Liver (tissue), 10 donors: ENCODE measurements at places on chromosomes 11 and 22.

DNA sequence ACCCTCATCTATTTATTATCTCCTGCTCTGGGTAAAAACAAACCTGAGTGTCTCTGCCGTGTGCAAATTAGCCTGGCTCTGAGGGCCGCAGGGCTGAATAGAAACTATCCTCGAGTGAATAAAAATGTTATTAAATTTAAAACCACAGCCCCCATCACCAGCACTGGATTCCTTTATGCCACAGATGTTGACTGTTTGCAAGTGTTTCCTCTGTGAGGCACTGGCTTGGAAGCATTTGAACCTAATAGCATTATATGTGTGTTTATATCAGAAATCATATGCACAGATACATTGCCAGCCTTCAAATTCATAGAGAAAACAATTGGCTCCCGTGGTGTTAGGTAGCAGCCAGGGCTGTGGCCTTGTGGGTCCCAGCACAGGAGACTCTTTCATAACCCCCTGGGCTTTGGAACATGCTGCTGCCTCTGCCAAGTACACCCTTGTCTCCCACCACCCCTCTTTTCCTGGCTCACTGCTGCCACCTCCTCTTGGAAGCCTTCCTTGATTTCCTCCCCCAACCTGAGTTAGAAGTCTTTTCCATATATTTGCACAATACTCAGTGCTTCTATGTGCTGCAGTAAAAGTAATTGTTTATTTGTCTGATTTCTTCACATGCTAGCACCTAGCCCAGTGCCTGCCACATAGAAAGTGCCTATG lies 294.4 kb downstream of the DDX10 start:
- no peak overlapping the region for H3K4me3 ChIP-seq
- no peaks in the 10 kb centered on the region for H3K36me3 ChIP-seq
- no peaks in the 10 kb centered on the region for H3K27me3 ChIP-seq
- no peaks in the 10 kb centered on the region for H3K4me1 ChIP-seq
- H3K27ac ChIP-seq = no peak overlapping the region

- no peak overlapping the region for H3K27ac ChIP-seq
- H3K4me3 ChIP-seq = no peak overlapping the region
- no peaks in the 10 kb centered on the region for H3K27me3 ChIP-seq
- no peaks in the 10 kb centered on the region for H3K4me1 ChIP-seq
- H3K36me3 ChIP-seq = no peaks in the 10 kb centered on the region
Observed at GRCh38 chr11:79409330-79409729, 31.5 kb downstream of the TENM4 start.

- no peaks in the 10 kb centered on the region for H3K27me3 ChIP-seq
- H3K4me1 ChIP-seq = peaks cover 10% of the 10 kb centered on the region
- peaks cover 3% of the 10 kb centered on the region for H3K36me3 ChIP-seq
- DNase-seq = no peak
Observed at GRCh38 chr11:19868871-19869270, 156.2 kb downstream of the NAV2 start.

GRCh38 chr11:114263513-114264170 lies 32.6 kb upstream of the NNMT start:
- DNase-seq = no peak
- H3K27me3 ChIP-seq = no peaks in the 10 kb centered on the region
- H3K27ac ChIP-seq = peak overlapping the region; percentile 13

DNA sequence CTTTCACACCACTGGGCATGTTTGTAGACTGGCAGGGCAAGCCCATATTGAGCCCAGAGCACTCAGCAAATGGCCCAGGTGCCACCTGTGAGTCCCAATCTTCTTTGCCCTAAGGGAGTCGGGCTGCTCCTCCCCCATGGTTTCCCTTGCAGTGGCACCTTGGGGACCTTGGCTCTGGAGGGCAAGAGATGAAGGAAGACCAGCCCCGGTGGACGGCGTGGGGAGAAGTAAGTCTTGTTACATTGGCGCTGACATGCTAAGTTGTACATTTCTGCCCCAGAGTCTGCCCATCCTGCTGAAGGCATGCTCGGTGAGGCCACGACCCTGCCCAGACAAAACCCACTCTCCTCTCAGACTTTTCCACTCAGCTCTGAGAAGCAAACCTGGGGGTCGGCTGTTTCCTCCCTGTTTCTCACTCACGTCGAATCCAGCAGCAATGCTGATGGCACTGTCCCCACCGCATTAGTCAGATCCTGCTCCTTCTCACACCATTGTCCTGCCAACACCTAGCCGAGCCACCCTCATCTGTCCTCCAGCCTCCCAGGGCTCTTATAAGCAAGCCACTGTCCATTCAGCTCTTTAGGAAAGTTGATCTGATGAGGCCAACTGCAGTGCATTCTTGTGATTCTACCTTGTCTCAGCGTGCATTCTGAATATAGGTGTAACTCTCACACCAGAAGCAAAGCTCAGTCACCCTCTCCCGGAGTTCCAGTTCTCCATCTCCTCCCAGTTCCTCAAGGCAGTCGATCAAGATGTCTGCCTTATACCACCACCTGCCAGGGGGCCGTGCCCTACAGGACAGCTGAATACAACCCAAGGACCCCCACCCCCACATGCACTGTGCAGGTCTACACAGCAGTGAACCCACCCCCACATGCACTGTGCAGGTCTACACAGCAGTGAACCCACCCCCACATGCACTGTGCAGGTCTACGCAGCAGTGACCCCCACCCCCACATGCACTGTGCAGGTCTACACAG lies 827.1 kb downstream of the TBC1D22A start:
- no peak for DNase-seq
- no peak overlapping the region for H3K27ac ChIP-seq
- no peaks in the 10 kb centered on the region for H3K36me3 ChIP-seq
- H3K4me3 ChIP-seq = no peak overlapping the region

DNA sequence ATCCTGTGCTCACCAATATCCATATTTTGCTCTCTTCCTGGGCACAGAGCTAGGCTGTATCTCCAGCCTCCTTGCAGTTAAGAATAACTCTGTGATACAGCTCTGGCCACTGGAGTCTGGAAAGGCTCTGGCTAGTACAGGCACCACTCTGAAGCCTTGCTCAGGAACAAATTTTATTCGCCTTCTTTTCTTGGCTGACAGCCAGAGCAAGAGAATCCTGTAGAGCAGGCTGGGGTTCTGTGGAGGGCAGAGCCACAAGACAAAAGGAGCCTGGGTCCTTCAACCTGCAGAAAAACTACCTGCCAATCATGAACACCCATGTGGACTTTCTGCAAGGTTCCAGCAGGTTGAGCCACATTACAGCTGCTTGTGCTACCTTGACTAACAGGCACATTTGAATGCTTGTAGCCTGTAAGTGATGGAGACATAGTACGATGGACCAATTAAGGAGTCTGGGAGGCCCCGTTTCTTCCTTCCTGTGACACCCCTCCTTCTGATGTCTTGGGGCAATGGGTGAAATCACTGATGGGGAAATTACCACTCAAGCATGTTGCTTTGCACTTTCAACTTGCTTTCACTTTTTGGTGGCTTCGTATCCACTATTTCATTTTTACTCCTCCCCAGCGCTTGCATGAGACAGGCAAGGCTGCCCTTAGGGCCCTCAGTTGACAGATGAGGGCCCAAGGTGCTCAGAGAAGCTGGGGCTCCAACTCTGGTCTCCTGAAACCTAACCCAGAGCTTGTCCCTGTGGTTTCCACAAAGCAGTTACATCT lies 267.2 kb upstream of the SYN3 start:
- no peak overlapping the region for H3K4me3 ChIP-seq
- H3K27ac ChIP-seq = no peak overlapping the region
- no peak for DNase-seq
- H3K36me3 ChIP-seq = peaks cover 2% of the 10 kb centered on the region

DNA sequence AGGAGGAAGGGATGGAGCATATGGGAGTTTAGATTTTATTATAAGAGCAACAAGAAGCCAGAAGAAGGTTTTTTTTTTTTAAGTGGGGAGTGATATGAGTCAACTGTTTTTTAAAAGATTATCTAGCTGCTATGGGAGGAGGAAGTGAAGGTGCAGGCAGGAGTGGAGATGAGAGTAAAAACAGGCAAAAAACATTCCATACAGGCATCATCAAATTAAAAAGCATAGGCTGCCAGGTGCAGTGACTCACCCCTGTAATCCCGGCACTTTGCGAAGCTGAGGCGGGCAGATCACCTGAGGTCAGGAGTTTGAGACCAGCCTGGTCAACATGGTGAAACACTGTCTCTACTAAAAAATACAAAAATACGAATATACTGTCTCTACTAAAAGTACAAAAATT lies 368.4 kb upstream of the MTNR1B start:
- no peak overlapping the region for H3K27ac ChIP-seq
- no peaks in the 10 kb centered on the region for H3K36me3 ChIP-seq
- DNase-seq = no peak
- H3K4me3 ChIP-seq = no peak overlapping the region

GRCh38 chr11:64291262-64291751 lies at the start of gene KCNK4:
Gene KCNK4, plus strand, starts transcription at chr11:64291302. Its CDS starts 1,717 bp downstream, at chr11:64293019.
- peaks cover 8% of the 10 kb centered on the region for H3K4me1 ChIP-seq
- H3K27ac ChIP-seq = no peak within 1 kb of the TSS
- H3K4me3 ChIP-seq = no peak within 1 kb of the TSS
- H3K27me3 ChIP-seq = no peaks in the 10 kb centered on the region
- H3K36me3 ChIP-seq = no peaks in the 10 kb centered on the region
- DNase-seq = no peak

- no peak for DNase-seq
- no peak overlapping the region for H3K27ac ChIP-seq
- no peaks in the 10 kb centered on the region for H3K27me3 ChIP-seq
- H3K36me3 ChIP-seq = peaks cover 22% of the 10 kb centered on the region
- peaks cover 2% of the 10 kb centered on the region for H3K4me1 ChIP-seq
Observed at GRCh38 chr11:72228844-72229231, 4.3 kb downstream of the INPPL1 start.

DNA sequence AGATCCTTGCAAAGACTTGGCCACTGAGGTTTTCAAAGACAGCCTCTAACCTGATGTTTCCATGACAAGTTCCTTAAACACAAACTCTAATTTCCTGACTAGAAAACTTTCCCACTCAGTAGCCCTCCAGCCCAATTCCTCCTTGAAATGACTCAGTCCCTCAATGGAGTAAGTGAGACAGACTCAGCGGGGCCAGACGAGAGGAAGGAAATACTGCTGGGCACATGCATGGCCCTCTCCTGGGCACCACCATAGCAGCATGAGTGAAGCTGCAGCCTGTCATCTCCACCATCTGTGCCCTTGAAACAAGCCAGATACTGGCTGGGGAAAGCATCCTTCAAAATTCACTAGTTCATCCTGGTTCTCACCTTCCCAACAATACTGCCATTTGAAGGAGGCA lies 76.2 kb upstream of the GDPD4 start:
- peaks cover 2% of the 10 kb centered on the region for H3K36me3 ChIP-seq
- no peak for DNase-seq
- H3K27me3 ChIP-seq = no peaks in the 10 kb centered on the region
- no peak overlapping the region for H3K4me3 ChIP-seq
- H3K4me1 ChIP-seq = no peaks in the 10 kb centered on the region
- no peak overlapping the region for H3K27ac ChIP-seq
